ENCODE measurements at places on chromosomes 16 and 17.

- DNase-seq = no peak
These were observed 183.5 kb downstream of the SEC14L1 start for GRCh38 chr17:77324227-77324626.

GRCh38 chr17:17663160-17664063 lies 17.8 kb upstream of the RAI1 start:
- DNase-seq = peak; percentile 82

- no peak for DNase-seq
These were observed 28.7 kb downstream of the TMEM186 start for GRCh38 chr16:8768692-8769091.

DNA sequence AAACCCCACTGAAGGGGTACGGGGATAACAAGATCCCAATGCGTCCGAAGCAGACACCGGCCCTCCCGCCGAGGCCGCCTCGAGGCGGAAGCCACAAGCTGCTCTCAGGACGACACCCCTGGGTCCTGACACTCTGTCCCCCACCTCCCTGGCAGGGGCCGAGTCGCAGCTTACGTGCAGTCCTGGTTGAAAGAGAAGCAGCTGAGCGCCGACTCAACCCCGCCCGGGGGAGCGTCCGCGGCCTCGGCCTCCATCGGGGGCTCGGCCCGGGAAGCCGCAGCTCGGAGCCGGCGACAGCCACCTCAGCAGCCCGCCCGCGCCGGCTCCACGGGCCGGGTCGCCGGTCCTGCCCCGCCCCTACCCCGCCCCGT lies at the start of gene WIPI1:
TSS of gene WIPI1 (minus strand) at position 329 of the 371 bp plus-strand sequence. CDS start at position 254, 75 bp downstream.
- peak; percentile 63 for DNase-seq

- DNase-seq = peak; percentile 59
These were observed at the start of gene WSCD1 for GRCh38 chr17:6069539-6070429. TSS of gene WSCD1 (plus strand) at chr17:6070379. CDS start at chr17:6080659, 10,280 bp downstream.

DNA sequence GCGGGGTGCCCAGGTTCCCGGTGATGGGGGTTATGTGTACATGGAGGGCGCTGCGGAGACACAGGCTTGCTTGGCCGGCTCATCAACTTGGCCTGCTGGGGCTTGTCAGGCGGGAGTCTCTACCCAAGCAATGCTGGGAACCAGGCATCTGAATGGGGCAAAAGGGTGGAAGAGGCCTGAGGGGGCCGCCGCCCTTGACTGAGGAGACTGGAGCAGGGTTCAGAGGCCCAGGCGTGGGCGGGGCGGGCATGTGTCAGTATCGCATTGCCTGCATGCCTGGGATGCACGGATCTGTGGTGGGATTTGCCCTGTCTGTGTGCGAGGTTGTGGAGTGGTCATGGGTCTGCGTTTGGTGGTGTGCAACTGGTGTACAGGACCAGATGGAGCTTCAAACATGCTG lies 21.1 kb downstream of the ARHGAP23 start:
- peak; percentile 52 for DNase-seq

DNA sequence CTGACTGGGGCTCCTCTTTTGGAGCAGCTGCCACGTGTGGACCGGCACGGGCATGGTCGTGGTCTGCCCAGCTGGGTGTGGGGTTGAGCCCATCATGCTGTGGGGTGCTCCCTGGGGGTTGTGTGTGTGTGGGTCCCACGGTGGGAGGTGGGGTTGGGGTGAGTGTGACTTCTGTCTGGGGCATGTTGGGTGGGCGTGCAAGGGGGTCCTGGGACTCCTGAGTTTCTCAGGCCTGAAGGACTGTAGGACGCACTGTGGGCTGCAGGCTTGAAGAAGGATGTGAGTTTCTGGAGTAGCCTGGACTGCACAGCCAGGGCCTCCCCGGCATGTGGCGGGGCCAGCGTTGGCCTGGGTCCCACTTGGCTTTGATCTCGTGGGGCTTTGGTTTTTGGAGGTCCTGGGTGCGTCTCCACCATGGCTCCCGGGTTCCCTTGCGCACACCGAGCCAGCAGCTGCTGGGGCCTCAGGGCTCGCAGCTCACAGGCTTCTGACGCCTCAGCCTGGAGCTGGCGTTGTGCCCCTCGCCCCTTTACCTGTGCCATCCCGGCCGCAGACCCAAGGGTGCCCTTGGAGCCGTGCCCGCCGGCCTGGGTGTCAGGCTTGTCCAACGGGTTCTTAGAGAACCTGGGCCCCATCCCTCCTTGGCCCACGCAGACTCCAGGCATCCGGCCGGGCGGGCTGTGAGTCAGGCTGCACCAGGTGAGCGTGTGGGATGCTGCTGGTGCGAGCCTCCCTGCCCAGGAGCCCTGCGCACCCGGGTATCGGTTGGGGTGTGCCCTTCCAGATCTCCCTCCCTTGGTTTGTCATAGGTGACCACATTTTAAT lies 34.4 kb upstream of the ZNF750 start:
- DNase-seq = no peak

DNA sequence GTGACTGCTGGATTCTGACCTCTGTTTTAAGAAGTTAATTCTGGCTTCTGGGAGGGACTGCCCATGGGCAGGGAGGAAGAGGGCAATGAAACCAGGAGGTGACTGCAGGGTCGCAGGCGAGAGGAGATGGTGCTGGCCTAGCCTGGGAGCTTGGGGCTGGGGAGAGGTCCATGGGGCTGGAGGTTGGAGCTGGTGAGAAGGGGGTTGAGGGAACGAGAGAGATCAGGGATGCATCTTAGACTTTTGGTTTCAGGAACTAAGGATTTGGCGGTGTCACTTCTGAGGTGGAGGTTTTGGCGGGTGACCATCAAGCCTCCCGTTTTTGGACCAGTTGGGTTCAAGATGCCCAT lies 64.6 kb downstream of the NKD1 start:
- DNase-seq = no peak

DNA sequence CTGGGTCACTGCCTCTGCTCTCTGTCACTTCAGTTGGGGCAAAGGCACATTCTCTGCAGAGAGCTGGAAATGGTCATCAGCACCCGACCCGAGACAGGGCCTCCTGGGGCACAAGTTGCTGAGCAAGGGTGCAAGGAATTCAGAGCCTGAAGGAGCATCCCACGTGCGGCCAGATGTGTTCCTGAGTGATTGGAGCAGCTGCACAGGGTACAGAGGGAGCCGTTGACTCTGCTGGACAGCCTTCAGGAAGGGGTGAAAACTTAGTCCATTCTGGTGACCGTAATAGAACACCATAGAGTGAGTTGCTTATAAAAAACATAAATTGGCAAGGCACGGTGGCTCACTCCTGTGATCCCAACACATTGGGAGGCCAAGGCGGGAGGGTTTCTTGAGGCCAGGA lies 106.8 kb downstream of the CCDC182 start:
- DNase-seq = no peak

DNA sequence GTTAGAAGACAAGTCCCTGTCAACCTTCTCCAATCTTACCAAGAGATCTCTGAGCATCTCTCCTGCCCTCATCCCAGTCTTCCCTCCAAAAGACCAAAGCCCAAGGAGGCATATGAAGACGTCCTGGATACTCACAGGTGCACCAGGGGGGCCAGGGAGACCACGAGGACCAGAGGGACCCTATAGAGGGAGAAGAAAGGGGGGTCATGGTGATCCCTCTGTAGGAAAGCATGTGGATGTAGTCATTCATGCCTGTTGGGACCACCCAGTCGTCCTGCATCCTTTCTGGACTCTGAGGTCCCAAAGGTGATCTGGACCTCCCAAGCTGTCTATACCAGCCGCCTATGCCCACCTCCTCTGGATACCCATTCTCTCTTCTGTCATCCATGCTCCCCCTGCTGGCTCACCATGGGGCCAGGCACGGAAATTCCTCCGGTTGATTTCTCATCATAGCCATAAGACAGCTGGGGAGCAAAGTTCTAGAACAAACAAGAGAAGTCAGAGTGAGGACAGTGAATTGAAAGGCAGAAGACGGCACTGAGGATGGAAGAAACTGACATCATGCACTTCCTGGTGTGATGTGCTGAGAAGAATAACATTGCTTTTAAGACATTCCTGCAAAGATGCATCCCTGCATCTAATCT lies 3.3 kb downstream of the COL1A1 start:
- DNase-seq = peak; percentile 67

- no peak for DNase-seq
These were observed 5.8 kb downstream of the MTHFSD start for GRCh38 chr16:86549076-86549892.

- DNase-seq = no peak
These were observed 66.0 kb downstream of the GNAO1 start for GRCh38 chr16:56257239-56257638.

GRCh38 chr17:31416503-31416923 lies 25.0 kb downstream of the RAB11FIP4 start:
- DNase-seq = no peak

DNA sequence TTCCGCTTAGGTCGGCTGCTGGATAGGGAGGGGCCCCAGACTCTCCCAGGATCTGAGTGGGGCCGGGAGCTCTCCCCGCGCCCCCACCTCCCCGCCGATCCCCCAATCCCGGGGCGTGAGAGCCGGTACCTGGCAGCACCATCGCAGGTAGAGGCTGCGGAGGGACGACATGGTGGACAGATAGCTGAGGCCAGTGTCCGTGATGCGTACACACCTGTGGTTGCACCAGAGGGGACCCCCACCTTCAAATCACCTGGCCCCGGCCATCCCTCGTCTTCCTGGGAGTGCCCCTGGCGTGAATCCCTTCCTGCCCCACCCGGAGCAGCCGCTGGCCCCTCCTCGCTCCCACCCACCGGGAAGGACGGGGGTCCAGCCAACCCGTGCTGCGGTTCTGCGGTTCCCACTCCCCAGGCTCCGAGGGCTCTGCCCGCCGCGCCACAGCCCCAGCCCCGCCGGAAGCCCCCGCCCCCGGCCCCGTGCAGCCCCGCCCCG lies 4.7 kb upstream of the WDR24 start:
- DNase-seq = no peak

DNA sequence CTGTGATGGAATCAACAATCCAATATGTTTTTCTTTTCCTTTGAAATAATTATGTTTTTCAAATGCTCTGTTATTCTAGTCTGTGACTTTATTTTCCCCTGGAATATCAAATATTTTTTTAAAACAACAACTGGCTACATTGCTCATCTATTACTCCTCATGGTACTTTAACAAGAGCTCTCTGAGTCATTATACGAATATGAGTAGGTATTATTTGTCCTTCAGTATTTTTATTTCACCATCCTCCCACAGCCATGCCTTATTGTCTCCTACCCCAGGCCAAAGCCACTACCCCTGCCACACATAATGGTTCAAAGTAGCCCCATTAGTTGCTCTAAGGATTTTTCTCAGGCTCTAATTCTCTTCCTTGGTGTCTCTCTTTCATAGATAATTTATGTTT lies 1572.3 kb downstream of the CDH8 start:
- DNase-seq = no peak

- no peak for DNase-seq
These were observed 40.1 kb downstream of the ENGASE start for GRCh38 chr17:79114458-79115301.

DNA sequence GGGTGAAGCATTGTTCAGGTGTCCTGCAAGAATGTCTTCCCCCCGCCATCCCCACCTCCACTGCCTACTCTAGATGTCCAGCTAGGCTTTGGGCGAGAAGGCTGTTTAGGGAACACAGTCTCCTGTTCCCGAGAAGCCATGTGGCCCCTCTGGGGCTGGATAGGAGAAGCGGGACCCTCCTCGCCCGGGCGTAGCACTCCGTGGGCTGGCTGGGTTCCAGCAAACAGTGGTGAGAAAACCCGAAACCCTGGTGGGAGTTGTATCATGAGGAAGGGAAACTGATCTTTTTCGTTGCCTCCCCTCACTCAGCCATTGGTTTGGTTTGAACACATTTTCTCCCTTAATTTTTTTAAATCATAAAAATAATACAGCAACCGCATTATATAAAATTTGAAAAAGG lies 56.6 kb downstream of the IRF8 start:
- DNase-seq = no peak

- peak; percentile 59 for DNase-seq
These were observed 771 bp downstream of the MSRB1 start for GRCh38 chr16:1942047-1942809.

- no peak for DNase-seq
These were observed 820.7 kb downstream of the KCNJ18 start for GRCh38 chr17:22512997-22513538.

- DNase-seq = peak; percentile 74
These were observed 5.4 kb downstream of the ZCCHC14 start for GRCh38 chr16:87487361-87487924.

DNA sequence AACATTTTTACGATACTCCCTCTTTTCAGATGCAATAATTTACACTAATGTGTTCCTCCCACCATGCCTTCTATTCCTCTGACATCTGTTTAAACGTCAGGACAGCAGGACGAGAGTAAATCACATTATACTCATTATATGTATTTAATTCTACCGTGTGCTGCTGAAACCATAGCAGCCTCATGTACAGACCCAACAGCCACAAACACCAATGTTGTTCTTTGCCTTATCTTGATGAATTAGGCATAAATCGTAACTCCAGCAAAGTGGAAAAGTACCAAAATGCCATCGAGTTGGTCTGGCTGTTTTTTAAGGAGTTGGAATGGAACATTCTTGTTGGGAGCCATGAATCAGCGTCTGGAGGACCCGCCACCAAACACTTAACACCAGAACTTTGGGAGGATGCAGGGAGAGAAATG lies 82.9 kb upstream of the FOXF1 start:
- DNase-seq = no peak

GRCh38 chr17:52120465-52120864 lies 38.0 kb downstream of the CA10 start:
- no peak for DNase-seq

DNA sequence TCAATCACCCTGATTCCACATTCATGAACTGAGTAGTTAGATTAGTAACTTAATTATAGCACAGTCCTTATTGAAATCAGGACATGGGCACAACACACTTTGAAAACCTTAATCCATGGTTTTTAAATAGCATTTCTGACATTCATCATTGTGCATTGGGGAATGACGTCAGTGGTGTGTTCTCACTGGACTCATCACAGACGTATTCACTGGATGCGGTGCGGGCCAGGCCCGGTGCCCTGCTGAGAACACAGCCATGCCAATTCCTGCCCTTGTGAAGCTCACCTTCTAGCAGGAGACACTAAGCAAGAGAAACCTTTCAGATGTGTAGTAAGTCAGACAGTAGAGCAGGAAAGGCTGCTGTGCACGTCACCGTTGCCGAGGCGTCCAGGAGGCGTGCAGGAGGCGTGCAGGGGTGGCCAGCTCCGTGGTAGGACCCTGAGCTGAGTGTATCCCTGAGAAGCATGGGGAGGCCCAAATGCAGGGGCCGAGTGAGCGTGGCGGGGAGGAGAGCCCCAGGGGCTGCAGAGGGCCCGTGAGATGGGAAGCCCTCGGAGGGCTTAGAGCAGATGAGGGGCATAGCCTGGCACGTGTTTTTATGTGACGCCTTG lies 12.9 kb downstream of the BANP start:
- DNase-seq = no peak

GRCh38 chr17:75763613-75764416 lies 1.2 kb downstream of the GALK1 start:
- no peak for DNase-seq

DNA sequence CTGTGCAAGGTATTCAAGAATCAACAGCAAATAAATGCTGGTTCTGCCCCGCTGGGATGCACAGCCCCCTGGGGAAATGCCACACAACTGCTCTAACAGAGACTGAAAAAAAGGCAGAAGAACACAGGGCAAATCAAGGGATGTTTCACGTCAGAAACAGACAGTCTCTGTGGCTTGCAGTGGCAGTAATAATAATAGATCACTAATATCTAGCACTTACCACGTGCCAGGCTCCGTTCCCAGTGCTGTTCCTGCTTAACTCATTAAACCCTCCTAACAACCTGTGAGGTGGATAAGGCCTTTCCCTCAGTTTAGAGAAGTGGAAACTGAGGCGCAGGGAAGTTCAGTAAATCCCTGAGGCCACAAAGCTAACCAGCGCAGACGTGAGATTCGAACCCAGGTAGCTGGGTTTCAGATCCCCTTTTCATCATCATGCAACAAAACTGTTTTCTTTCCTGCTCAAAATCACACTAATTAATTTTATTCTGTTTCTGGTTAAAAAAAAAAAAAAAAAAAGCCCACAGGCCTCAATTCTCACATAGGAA lies 36.7 kb downstream of the ARHGAP17 start:
- DNase-seq = no peak
